ENCODE measurements at places on chromosomes 1 and 21.
A peak's percentile ranks its signal among the peaks of the same experiment; 100 is the strongest.

DNA sequence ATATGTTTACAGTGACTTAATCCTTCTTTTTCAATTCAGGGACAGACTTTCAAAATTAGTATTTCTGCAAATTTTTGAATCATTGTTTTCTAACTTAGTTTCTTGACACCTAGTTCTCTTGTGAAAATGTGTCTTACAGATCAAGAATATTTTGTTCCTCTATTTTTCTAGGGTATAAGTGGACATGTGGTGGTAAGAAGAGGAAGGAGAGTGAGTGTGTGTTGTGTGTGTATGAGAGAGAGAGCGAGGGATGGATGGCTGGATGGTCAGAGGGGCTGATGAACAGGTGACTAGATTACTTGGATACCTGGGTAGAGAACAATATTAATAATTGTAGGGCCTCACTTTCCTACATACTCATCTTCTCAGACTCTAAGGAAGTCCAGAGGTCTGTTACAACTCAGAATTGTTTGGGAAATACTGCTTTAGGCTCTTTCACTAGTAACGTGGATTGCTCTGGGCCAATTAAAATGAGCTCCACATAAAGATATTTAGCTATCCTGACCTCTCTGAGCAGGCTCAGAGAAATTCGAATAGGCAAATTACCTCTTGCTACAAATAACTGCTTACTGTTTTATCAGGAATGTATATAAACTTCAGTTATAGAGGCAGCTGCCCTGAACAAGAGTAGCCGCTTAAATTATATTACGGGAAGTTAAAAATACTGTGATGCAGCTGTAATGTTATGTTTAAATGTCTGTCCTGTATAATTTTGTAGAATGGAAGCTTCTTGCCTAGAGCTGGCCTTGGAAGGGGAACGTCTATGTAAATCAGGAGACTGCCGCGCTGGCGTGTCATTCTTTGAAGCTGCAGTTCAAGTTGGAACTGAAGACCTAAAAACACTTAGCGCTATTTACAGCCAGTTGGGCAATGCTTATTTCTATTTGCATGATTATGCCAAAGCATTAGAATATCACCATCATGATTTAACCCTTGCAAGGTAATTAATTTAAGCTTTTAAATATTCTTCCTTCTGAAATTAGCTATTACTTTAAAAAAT is 19.7 kb downstream of the GPSM2 start:
- no peak for DNase-seq

GRCh38 chr1:15430787-15431570 is 7.3 kb upstream of the CTRC start:
- DNase-seq: peak; percentile 72

DNA sequence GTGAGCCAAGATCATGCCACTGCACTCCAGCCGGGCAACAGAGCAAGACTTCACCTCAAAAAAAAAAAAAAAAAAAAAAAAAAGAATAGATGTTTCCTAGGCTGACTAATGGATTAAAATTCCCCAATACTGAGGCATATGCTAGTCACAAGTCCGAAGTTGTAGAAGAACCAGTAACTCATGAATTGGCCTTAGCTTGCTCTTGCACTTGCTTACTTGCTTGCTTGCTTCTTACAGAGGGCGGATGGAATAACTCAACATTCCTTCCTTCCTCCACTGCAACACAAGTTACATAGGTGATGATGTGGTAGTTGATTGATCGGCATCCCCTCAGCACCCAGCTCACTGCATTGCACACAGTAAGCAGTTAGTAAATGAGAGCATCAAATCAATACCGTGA is 2.8 kb upstream of the TARS2 start:
- DNase-seq: no peak

DNA sequence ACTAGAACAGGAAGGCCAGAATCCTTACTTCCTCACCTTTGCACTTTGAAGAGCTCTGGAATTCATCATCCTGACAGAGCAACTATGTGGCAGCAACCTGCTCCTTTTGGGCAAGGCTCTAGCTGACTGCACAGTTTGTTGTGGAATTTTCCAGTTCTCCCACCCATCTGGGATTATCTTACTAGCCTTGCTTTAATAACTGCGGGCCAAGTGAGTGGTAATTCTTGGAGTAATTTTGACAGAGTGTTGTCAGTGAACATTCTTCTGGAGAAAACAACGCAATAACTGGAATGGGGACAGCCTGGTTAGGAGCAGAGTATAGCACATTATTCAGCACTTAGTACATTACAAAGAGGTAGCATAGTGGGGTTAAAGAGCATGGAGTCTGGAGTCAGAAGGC is 75.3 kb downstream of the NTMT2 start:
- no peak for DNase-seq

- DNase-seq: no peak
Observed at GRCh38 chr1:203592156-203592555, 34.5 kb upstream of the ATP2B4 start.

GRCh38 chr1:153778051-153778823 is 3.0 kb downstream of the SLC27A3 start:
- no peak for DNase-seq

GRCh38 chr1:229298887-229299503 is 28.1 kb downstream of the RAB4A start:
- no peak for DNase-seq

DNA sequence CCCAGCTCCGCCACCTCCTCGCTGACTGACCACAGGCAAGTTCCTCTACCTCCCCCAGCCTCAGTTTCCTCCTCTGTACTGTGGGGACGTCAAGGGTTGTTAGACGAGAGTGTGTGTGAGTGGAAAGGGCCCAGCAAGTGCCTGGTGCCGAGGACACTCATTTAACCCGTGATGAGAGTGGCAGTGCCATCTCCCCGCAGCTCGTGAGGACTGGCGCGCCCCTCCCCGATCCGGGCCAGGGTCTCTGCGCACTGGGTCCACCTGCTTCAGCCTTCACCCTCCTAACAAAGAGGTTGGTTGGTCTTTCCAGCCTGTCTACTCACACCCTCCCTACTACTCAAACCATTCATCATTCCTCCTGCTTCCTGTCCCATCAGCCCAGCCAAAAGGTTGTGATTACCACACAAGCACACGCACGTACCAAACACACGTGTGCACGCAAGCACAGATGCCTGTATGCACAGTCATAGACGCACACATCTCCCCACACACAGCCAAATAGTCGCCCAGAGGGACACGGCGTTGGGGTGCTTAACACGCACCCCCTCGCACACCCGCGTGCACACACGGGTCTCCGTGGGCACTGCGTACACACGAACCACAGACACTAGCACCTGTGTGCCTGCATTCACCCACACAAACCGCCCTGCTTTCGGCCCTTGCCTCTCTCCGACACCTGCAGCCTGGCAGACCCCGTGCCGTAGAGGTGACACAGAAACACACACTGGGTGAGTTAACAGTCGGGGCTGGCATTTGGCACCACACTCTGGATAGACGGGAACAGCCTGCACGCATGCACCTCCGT is 39.3 kb downstream of the TAS1R2 start:
- no peak for DNase-seq

GRCh38 chr1:228261706-228262105 is 53.9 kb downstream of the OBSCN start:
- DNase-seq: no peak

- no peak for DNase-seq
Observed at GRCh38 chr1:194309697-194310096, 1123.3 kb upstream of the B3GALT2 start.

- DNase-seq: no peak
Observed at GRCh38 chr1:15406614-15407559, 2.8 kb upstream of the EFHD2 start.

GRCh38 chr1:17192394-17193221 is 12.3 kb upstream of the PADI1 start:
- DNase-seq: no peak

DNA sequence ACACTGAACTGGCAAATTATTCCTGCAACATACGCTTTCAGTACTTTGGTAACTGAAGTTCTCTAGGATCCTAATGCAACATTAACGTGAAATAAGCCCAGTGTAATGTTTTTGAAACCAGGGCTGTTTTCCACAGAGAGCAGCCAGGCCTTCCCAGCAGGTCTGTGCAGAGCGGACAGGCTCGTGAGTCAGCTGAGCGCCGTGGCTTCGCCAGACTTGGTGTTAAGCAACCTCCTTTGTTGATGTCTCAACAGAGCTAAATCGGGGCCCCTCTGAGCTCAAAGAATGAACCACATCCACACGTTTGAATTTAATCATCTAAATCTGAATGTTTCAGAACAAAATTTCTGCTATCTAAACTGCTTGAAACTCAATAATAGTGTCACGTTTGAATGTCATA is 181.8 kb upstream of the FMN2 start:
- DNase-seq: no peak

- no peak for DNase-seq
Observed at GRCh38 chr1:75132812-75133619, 1.2 kb upstream of the LHX8 start.

DNA sequence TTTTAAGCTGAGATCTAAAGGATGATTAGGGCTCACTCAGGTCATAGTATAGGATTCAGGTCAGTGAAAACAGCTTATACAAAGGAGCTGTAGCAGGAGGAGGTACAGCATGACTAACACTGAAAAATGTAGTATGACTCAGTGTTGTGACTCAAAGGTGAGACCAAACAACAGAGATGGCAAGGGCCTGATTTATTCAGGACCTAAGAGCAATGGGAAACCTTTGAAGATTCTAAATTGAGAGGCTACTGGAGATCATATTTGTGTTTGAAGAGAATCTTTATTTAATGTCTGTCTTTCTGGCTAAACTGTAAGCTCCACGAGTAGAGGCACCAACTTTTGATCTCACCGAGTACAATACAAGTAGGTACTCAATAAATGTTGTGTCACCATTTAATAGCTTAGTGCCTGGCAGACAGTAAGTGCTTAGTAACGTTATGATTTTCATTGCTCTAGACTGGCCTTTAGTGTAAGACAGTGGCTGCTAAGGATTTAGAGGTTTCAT is 43.5 kb downstream of the PRKAA2 start:
- no peak for DNase-seq

DNA sequence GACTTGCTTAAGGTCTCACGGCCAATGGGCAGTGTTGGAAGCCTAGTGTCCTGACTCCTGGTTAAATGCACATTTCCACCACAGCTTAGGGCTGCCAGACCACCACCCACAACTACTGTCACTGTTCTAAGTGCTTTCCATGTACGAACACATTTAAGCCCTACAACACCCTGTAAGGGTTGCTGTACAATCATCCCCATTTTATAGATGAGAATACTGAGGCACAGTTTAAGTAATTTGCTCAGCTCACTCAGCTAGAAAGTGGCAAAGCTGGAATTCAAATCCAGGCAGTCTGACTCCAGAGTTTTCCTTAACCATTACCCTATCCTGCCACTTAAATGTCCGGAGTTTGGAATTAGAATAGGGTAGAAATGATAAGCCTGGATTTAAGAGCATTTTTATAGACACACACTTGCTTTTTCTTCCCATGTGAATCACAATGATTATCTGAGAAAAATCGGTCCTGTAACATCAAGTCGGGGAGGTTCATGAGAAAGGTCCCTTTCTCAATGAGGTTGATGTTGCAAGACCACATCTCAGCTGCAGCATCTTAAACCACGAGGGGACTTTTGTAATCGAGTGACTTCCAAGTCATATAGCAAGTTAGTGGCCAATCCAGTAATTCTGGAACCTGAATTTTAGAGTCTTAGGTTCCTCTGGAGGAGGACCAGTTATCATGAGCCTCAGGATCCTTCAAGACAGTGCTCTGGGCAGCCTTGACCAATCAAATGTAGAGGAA is 8.6 kb downstream of the E2F2 start:
- DNase-seq: no peak

GRCh38 chr1:115063228-115063901 is 25.9 kb downstream of the TSPAN2 start:
- no peak for DNase-seq

GRCh38 chr21:14353231-14353630 is 29.7 kb downstream of the HSPA13 start:
- no peak for DNase-seq

DNA sequence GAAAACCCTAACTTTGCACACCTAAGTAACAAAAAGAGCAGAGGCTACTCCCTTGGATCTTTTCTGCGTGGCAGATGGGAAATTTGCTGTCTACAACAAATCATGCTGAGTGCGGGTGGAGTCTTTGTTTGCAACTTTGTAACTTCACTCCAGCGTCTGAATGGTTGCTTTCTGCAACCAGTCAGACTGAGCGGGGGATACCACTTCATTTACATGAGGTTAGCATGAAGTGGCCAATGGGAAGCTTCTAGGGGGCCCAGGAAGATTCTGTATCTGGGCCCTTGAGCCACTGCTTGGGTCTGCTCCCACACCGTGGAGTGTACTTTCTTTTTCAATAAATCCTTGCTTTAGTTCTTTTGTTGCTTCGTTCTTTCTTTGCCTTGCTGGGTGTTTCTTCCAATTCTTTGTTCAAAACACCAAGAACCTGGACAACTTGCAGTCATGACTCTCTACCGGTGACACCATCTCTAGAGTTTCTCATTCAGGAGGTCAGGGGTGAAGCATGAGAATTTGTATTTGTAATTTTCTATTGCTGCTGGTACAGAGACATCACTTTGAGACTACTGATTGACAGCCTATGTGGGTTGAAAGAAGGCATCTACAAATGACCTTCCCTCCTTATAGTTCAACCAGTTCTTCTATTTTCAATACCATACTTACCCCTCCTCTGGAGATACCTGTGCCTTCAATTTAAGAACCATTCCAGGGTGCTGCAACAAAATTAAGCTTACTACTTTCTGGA is 55.8 kb upstream of the RC3H1 start:
- no peak for DNase-seq

- DNase-seq: no peak
Observed at GRCh38 chr1:40966417-40966816, 13.1 kb upstream of the CTPS1 start.

Data from stimulated activated CD8-positive, alpha-beta memory T cell treated with anti-CD3 and anti-CD28 coated beads, Interleukin-7, amount 100 ng/mL, for 1 hour (primary cell).